ENCODE measurements at places on chromosomes 2 and 18. TPM values are rescaled to one million over a fixed set of nuclear protein-coding genes. Genes with fewer than 3 reads are reported as not detected.

GRCh38 chr2:152452256-152452973 lies 117.4 kb downstream of the FMNL2 start:
- no peak for DNase-seq

- DNase-seq: no peak
Measured at GRCh38 chr2:192591617-192592016, 396.9 kb upstream of the TMEFF2 start.

DNA sequence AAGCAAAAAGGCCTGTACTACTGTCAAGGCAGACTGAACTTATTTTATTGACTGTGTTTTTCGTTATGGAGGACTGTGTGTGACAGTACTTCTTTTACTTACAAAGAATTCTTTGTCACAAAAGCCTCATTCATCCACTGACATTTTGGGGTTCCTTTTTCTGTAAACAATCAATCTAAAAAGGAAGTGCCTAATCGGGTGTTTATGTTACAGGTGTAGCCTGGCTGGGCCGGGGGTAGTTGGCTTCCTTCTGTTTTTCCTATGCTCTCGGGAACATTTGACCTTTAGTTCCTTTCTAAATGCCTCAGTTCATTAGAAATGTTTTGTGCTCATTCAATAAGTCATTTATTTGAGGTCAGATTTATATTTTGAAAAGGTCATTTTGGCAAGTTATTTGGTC lies 8.3 kb downstream of the ZCCHC2 start:
- DNase-seq: no peak

- DNase-seq: no peak
Measured at GRCh38 chr2:150339951-150340350, 147.5 kb downstream of the RND3 start.

- no peak for DNase-seq
Measured at GRCh38 chr2:145190031-145190703, 670.2 kb upstream of the ZEB2 start.

- peak; percentile 92 for DNase-seq
Measured at GRCh38 chr2:24084386-24085199, at the start of gene TP53I3. TSS of gene TP53I3 (minus strand) at chr2:24084834. CDS start at chr2:24084326, 508 bp downstream.

Gene CD28
- 0.70 TPM for total RNA-seq

Gene TEKT4
- total RNA-seq: not detected

Gene TMEM17
- total RNA-seq: 1.2 TPM
